Stimulated activated CD4-positive, alpha-beta T cell treated with anti-CD3 and anti-CD28 coated beads, Interleukin-4, amount 100 ng/mL, for 24 hours (primary cell): ENCODE measurements at places on chromosomes 5 and 9.

DNA sequence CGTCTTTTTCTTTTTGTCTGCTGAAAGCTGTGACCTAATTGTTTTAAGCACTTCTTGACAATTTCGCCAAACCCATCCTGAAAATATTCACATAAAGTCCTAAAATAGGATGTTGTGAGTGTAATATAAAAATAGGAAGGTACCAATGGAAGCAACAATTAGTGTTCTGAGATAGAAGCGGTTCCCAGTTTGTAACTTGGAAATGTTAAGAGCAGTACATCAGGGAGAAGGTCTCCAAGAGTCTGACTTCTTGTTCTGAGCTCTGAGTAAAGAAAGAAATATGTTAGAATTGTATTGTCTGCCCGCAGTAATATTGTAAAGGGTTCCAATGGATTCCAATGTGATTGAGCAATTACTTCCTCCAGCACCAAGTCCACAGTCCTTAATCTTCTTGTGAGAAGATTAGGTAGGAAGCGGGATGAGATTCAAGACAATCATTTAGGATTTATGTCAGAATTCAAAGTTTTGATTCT is 3.9 kb downstream of the VCAN start:
- DNase-seq: no peak

- DNase-seq: no peak
Observed at GRCh38 chr5:153130296-153130695, 360.2 kb upstream of the GRIA1 start.

- DNase-seq: no peak
Observed at GRCh38 chr5:111999286-111999685, 242.3 kb upstream of the NREP start.

- no peak for DNase-seq
Observed at GRCh38 chr9:131216806-131217205, 59.5 kb downstream of the FAM78A start.

GRCh38 chr5:10329820-10330481 is 22.2 kb upstream of the CMBL start:
- DNase-seq: no peak

- no peak for DNase-seq
Observed at GRCh38 chr5:111299831-111300432, 75.7 kb downstream of the CAMK4 start.

- DNase-seq: no peak
Observed at GRCh38 chr5:113052041-113052795, 75.6 kb downstream of the DCP2 start.

DNA sequence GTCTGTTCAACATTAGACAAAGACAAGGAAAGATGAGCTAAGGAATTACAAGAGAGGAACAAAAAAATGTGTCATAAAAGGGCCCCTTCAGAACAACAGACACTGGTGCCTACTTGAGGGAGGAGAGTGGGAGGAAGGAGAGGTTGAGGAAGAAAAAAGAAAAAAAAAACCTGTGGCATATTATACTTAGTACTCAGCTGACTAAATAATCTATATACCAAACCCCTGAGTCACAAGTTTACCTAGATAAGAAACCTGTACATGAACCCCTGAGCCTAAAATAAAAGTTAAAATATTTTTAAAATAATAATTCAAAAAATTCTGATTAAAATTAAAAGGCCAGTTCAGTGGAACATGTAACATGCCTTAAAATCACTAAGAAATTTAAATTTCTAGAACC is 107.3 kb downstream of the MTREX start:
- no peak for DNase-seq

DNA sequence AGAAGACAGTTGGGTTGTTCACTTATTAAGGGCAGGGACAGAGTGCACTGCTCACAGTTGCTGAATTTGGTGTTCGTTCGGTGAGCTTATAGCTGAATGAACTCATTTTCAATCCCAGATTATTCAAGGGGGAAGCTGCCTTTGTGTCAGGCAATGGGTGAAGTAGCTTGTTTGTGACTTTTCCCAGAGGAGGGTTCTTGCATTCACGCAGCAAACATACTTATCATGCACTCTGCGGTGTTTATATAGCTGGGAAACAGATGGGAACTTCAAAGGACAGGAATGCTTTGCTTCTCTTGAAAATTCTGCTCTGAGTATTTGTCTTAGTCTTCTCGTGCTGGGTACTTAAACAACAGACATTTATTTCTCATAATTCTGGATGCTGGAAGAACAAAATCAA is 64.7 kb upstream of the ABCA1 start:
- no peak for DNase-seq

- DNase-seq: no peak
Observed at GRCh38 chr9:108515856-108516255, 339.9 kb downstream of the ACTL7B start.

DNA sequence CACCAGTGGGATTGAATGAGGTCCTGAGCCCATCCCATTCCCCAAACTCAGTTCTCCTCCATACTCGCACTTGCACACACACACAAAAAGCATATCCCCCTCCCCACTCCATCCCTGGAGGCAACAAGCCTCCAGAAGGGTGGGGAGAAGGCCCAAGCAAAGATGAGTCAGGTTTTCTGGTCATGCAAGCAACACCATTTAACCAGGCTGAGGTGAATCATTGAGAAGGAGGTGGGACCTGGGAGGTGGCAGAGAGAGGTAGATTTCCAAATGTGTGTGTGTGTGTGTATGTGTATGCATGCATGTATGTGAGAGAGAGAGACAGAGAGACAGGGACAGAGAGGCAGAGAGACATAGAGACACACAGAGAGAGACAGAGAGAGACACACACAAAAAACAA is 185.2 kb upstream of the TRIM32 start:
- DNase-seq: no peak

DNA sequence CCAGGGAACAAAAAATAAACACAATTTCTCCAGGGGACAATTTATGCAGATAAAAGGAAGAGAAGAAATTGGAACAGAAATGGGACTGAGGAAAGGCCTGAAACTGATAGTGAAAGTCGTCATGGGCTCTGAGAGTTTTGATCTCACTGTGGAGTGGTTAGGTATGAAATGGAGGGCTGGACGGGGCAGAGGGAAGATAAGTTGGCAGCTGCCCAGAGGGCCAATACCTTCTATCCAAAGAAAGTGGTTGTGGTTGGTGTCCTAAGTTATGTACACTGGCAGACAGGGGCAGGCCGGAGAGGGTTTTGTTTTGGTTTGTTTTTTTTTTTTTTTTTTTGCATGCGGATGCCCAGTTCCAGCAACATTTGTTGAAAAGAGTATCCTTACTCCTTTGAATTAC is 46.1 kb downstream of the ZNF618 start:
- no peak for DNase-seq

GRCh38 chr5:14929293-14930065 is 57.9 kb upstream of the ANKH start:
- no peak for DNase-seq

DNA sequence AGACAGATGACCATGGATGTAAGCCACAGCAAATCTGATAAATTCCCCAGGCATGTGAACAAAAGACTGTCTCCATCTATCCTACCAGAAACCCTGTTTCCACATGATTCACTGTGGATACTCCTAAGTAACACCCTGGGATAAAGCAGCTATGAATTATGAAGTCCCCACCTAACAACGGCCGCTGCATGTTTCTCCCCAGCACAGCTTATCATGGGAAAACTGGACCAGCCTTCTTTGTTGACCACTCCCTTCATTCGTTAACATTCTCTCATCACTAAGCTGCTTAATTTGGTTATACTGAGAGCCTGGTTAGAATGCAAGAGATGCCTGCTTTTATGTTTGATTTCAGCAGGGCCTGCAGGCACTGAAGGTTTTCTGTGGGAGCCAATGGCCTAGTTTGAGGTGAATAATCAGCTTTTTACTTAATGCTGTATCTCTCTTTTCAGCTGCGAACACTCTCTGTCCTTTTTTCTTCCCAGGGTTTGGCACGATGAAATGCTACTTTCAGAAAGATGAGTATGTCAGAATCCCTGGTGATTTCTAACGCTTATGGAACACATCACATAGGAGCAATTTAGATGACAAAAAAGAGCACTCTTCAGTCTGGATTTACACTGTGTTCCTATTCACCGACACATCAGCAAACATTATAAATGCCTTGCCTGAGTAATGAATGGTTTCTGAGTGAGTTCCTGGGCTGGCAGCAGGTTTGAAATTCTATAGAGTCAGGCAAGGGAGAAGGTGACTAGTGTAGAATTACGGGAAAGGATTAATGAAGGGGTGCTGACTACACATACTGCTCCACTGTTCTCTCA is 318.4 kb upstream of the ZNF608 start:
- DNase-seq: no peak

GRCh38 chr5:180143656-180144364 is 65.2 kb downstream of the RASGEF1C start:
- DNase-seq: no peak

DNA sequence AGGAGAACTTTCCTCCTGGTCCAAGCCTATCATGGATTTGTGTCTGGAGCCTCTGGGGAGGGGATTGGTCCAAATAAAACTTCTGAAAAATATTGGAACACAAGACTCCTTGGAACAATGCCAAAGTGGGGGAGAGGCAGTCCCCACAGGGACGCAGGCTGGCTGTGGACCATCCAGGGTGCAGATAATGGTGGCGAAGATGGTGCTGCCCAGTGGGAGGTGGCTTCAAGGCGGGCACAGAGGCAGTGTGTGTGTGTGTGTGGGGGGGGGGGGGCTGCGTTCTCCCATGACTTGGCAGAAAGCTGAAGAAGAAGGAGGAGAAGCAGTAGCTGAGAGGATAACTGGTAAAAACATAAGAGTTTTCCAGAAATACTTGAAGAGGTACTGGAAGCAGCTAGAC is 186.4 kb downstream of the MELK start:
- no peak for DNase-seq

- no peak for DNase-seq
Observed at GRCh38 chr9:87684627-87685219, 41.2 kb upstream of the CTSL start.
